ENCODE measurements at places on chromosomes 13 and 19. TPM values are rescaled to one million over a fixed set of nuclear protein-coding genes. Genes with fewer than 3 reads are reported as not detected.

FLT1 gene
- 1.1 TPM for polyA plus RNA-seq

ZNF628 gene
- 18.3 TPM for polyA plus RNA-seq

CD22 gene
- 1,715 TPM for polyA plus RNA-seq

SHC2 gene
- polyA plus RNA-seq, result 0.19 TPM

CEACAM7 gene
- not detected for polyA plus RNA-seq

BCAM gene
- polyA plus RNA-seq, result not detected

AMER2 gene
- polyA plus RNA-seq, result not detected

SKA3 gene
- 0.14 TPM for polyA plus RNA-seq

SEMA6B gene
- polyA plus RNA-seq, result not detected

ZNF536 gene
- polyA plus RNA-seq, result not detected

EPS8L1 gene
- 0.72 TPM for polyA plus RNA-seq

RNF225 gene
- not detected for polyA plus RNA-seq

CEACAM1 gene
- 8.8 TPM for polyA plus RNA-seq

ZNF571 gene
- polyA plus RNA-seq, result 10.3 TPM

PSG2 gene
- polyA plus RNA-seq, result not detected

KIR2DL1 gene
- polyA plus RNA-seq, result 0.22 TPM

RNF6 gene
- 20.1 TPM for polyA plus RNA-seq

OR7C1 gene
- polyA plus RNA-seq, result not detected

GFY gene
- not detected for polyA plus RNA-seq

KLK5 gene
- not detected for polyA plus RNA-seq

MCEMP1 gene
- 1.6 TPM for polyA plus RNA-seq

ZNF208 gene
- polyA plus RNA-seq, result 4.0 TPM

NPAS1 gene
- 0.43 TPM for polyA plus RNA-seq

CELF5 gene
- not detected for polyA plus RNA-seq

LHFPL6 gene
- polyA plus RNA-seq, result 0.03 TPM

ODAD3 gene
- 0.18 TPM for polyA plus RNA-seq

NLRP7 gene
- 0.07 TPM for polyA plus RNA-seq

PHLDB3 gene
- polyA plus RNA-seq, result 10.2 TPM

MEDAG gene
- not detected for polyA plus RNA-seq

ATP4B gene
- polyA plus RNA-seq, result not detected

ZNF837 gene
- polyA plus RNA-seq, result 4.9 TPM

CDX2 gene
- not detected for polyA plus RNA-seq

USHBP1 gene
- polyA plus RNA-seq, result 0.03 TPM

FXYD7 gene
- polyA plus RNA-seq, result 6.3 TPM

CCL25 gene
- 0.28 TPM for polyA plus RNA-seq

UHRF1 gene
- polyA plus RNA-seq, result 0.55 TPM

ICAM5 gene
- not detected for polyA plus RNA-seq

ZNF490 gene
- polyA plus RNA-seq, result 6.7 TPM

CYP2A7 gene
- not detected for polyA plus RNA-seq

PDX1 gene
- polyA plus RNA-seq, result not detected

DHDH gene
- not detected for polyA plus RNA-seq

KIR2DL4 gene
- not detected for polyA plus RNA-seq

TNFRSF19 gene
- polyA plus RNA-seq, result 0.36 TPM

TEX29 gene
- 1.3 TPM for polyA plus RNA-seq

POLD1 gene
- 65.2 TPM for polyA plus RNA-seq

MBNL2 gene
- 6.9 TPM for polyA plus RNA-seq

ISOC2 gene
- polyA plus RNA-seq, result 27.6 TPM

ZNF865 gene
- 11.3 TPM for polyA plus RNA-seq

LILRB1 gene
- polyA plus RNA-seq, result 172 TPM

KCNJ14 gene
- 2.1 TPM for polyA plus RNA-seq

CD177 gene
- not detected for polyA plus RNA-seq

CACNG7 gene
- not detected for polyA plus RNA-seq

ZNF653 gene
- 17.4 TPM for polyA plus RNA-seq

SOX21 gene
- polyA plus RNA-seq, result not detected
